ENCODE measurements at places on chromosomes 5 and 9. TPM values are rescaled to one million over a fixed set of nuclear protein-coding genes. Genes with fewer than 3 reads are reported as not detected.

The ADAMTS12 gene
- total RNA-seq, result not detected

The XPA gene
- total RNA-seq, result 8.9 TPM

The PIP5KL1 gene
- total RNA-seq, result 0.90 TPM

The PCDHGB5 gene
- 0.43 TPM for total RNA-seq

The SRD5A1 gene
- 14.8 TPM for total RNA-seq

The NMUR2 gene
- not detected for total RNA-seq

The MCTP1 gene
- not detected for total RNA-seq

The FAM53C gene
- 27.1 TPM for total RNA-seq

The TNIP1 gene
- 345 TPM for total RNA-seq

The TMEM171 gene
- total RNA-seq, result not detected

The NUTM2G gene
- not detected for total RNA-seq

The PCDHB1 gene
- not detected for total RNA-seq

DNA sequence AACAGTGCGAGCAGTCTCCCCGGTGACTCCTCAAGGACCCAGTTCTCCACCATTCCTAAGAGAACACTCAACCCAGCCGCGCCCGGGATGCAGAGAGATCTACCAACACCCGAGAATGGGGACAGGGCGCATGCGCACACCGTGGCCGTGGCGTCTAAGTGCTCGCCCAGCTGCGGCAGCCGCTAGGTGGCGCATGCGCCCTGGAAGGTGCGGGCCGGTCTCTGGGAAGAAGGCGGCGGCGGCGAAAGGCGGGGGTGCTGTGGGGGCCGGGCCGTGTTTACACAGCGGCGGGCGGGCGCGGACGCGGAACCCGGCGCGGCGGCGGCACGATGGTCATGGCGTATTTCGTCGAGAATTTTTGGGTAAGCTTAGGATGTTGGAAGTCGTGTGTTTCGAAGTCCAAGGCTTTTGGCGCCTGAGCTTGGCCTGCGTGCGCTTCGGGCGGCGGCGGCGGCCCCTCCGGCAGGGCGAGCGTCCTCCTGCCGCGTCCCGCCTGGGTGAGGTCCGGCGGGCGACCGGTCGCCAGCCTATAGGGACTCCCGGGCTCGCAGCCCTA is at the start of gene FCHO2:
TSS of gene FCHO2 (plus strand) at position 274 of the 556 bp plus-strand sequence. CDS start at position 330, 56 bp downstream.
- DNase-seq, result peak; percentile 98

GRCh38 chr5:39605145-39605544 is 180.4 kb upstream of the DAB2 start:
- DNase-seq, result peak; percentile 18

- DNase-seq, result no peak
Measured at GRCh38 chr9:133528001-133528875, 3.5 kb upstream of the MYMK start.

- no peak for DNase-seq
Measured at GRCh38 chr9:125484350-125485282, 222.4 kb downstream of the MAPKAP1 start.

- no peak for DNase-seq
Measured at GRCh38 chr5:116747881-116748280, 173.3 kb upstream of the SEMA6A start.

GRCh38 chr9:3608011-3608410 is 82.2 kb upstream of the RFX3 start:
- no peak for DNase-seq

DNA sequence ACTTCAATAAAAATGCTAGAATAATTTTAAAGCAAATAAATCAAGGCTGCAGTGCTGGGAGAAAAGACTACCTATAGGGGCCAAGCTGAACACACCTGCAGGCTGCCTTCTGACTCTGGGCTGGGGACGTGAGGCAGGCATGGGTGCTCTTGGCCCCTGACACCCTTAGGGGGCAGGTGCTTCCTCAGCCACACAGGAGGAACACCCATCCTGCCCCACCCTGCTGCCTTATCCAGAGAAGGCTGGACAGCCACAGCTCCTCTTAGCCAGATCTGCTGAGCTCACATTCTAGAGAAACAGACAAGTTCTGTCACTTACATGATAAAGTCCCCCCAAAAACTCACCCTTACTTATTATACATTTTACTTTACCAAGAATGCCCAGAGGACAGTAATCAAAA is 6.6 kb upstream of the LMX1B start:
- no peak for DNase-seq

DNA sequence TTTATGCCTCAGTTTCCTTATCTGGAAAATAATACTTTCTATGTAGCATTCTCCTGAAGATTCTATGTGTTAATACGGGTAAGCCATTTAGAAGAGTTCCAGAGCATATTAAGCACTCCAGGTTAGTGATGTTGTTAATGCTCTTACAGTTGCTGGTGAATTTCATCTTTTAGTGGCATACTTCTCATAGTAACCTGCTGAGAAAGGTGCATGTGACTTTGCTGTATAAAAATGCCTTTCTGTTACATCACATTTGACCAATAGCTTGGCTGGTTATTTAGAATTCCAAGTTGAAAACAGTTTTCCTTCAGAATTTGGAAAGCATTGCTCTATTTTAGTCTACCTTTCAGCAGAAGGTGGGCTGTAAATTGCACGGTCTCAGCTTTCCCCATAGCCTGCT is 27.2 kb downstream of the GCNT1 start:
- DNase-seq, result no peak

DNA sequence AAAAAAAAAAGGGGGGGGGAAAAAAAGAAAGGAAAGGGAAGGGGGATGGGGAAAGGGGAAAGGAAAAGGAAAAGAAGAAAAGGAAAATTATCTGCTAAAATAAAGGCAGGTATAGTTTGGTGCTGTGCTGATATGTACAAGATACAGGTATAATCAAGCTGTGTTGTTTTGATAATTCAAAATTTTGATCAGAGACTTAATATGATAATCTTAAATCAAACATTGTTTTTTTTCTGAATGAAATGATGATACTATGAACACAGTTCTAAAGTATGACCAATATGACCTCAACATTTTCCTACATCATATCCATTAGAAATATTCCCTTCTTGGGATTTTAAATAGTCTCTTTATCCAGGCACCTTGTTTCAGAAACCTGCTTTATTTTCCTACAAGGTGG is 115.6 kb upstream of the TRPM3 start:
- DNase-seq, result no peak

- DNase-seq, result no peak
Measured at GRCh38 chr5:149616727-149617285, 35.5 kb downstream of the ARHGEF37 start.

DNA sequence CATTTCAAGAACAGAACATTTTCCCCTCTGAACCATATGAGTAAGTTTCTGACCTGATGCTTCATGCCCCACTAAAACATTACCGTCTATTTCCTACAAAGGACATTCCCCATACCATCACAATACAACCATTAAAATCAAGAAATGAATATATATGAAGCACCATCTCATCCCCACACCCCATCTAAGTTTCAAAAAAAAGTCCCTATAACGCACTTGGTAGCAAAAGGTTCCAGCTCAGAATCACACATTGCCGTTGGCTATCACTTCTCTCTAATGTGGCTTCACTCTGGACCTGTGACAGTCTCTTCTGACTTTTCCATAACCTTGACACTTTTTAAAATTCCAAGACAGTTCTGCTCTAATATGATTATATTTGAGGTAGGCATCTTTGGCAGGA is 5.9 kb downstream of the EMB start:
- no peak for DNase-seq

DNA sequence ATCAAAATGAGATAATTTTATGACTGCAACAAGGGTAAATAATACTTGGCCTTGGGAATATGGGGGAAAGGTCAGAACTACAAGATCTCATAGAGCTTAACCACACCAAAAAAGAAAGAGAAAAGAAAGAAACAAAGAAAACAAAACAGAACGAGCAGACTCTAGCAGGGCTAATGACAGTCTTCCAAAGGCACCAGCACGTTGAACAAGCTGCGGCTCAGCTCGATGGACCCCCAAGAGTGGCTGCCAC is 689 bp downstream of the AK3 start:
- no peak for DNase-seq

GRCh38 chr5:142421621-142422397 is 97.0 kb upstream of the SPRY4 start:
- DNase-seq, result peak; percentile 67

DNA sequence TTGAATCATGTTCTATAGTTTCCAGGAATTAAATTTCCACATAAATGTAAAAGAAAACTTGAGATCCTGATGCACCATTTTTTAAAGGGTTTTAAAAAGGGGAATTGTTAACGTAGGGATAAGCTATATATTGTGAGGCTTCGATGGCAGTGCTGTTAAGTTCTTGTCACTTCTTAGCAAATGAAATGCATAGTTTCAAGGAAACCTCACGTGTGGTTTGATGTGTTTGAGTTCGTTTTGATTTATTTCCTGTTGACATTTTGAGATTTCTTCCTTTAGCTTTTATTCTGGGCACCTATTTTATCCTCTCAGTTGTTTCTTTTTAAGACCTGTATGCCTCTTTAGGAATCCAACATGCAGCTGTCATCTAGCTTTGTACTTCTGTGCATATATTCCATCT is 301.0 kb downstream of the DOCK8 start:
- DNase-seq, result no peak

GRCh38 chr9:34570809-34571480 is 18.6 kb downstream of the CNTFR start:
- DNase-seq, result no peak

GRCh38 chr9:91210318-91210717 is 151.4 kb downstream of the AUH start:
- DNase-seq, result no peak

GRCh38 chr9:136362450-136362784 is 1.1 kb downstream of the DNLZ start:
- peak; percentile 63 for DNase-seq

DNA sequence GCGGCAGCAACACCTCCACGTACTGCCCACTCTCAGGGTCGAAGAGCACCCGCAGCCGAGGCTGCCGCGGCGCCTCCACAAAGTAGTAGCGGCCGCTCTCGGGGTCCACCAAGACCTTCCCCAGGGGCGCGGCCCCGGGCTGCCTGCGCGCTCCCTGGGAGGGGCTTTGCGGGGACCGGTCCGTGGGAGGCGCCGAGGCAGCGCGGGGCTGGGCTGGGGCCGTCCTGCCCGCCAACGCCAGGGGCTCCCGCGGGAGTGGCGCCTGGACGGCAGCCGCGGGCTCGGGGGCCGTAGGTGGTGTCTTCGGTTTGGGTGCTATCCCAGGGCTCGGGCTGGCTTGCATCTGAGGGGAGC is 2.6 kb upstream of the MZB1 start:
- DNase-seq, result no peak

- peak; percentile 83 for DNase-seq
Measured at GRCh38 chr5:178461004-178461730, 129.0 kb downstream of the COL23A1 start.

- no peak for DNase-seq
Measured at GRCh38 chr9:16985559-16986348, 115.3 kb upstream of the BNC2 start.

- DNase-seq, result no peak
Measured at GRCh38 chr9:7906783-7907550, 107.4 kb upstream of the DMAC1 start.

DNA sequence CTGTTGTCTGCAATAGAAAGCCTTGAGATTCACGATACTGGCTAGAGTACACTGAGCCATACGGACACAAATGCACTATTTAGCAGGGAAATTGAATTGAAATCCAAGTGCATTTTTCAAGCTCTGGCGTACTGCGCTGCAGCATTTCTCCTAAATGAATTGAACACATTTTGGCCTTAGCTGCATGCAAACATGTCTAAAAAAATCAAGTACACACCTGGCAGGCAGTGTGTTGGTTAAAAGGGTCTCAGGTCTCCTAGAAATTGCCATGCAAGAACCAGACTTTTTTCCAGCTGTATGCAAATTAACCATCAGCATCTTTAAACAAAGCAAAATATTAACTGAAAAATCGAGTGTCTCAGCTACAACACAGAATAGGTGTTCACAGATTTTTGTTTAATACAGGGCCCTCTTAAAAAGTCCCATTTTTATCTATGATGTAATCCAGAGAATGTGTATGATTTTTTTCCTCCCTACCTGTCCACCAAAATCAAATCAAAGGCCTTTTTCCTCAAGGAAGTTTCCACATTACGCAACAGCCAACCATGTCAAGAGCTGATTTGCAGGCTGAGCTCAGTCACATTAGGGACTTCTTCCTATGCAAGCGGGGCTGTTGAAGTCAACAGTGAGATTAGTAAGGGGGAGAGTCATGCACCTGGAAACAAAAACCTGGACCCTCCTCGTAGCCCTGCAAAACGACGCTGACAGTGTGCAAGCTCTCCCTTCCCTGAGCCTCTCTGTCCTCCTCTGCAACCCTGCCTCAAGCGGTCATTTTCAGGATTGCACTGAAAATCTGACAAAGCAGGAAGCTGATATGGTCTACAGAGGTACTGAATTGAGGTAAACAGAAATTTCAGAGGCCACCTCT is 14.1 kb upstream of the SFXN1 start:
- DNase-seq, result peak; percentile 93

- DNase-seq, result no peak
Measured at GRCh38 chr9:105296877-105297287, 52.4 kb downstream of the SLC44A1 start.

DNA sequence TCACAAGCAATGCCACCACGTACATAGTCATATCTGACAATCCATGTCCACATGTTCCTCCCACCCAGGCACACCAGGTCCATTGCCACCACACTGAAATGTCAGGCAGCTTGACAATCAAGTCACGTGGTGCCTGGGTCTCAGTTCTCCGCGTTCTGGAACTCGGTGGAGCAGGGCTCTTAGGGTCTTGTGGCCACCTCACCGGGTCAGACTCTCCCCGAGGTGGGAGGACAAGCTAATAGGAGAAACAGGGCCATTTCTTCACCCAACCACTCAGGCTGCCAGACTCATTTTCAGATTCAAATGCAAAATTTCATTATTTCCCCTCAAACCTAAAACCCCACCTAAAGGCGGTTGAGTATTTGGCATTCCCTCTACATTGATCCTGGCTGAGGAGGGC is 200.5 kb upstream of the GAS1 start:
- DNase-seq, result no peak

GRCh38 chr5:74722271-74722670 is 37.2 kb downstream of the HEXB start:
- no peak for DNase-seq

DNA sequence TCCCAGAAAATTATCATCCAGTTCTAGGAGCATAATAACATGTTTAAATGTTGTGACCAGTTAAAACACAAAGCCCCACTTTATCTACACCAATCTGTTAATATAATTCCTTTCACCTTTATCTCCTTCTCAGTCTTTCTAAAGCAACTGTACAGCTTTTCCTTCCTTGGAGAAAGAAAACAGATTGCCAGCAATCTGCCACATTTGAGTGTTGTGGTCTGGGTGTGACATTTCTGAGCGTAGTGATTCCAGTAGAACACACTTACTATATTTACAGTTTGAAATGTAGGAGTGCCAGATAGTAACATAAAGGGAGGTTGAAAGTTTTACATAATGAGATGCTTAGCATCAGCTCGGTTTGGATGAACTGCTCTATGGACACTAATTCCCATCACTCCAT is 76.1 kb downstream of the KCNN2 start:
- no peak for DNase-seq
